HFF-Myc (cell line): ENCODE measurements at places on chromosomes 1 and 21.

GRCh38 chr1:188599313-188599712 is 1770.6 kb downstream of the PLA2G4A start:
- no peak for DNase-seq

DNA sequence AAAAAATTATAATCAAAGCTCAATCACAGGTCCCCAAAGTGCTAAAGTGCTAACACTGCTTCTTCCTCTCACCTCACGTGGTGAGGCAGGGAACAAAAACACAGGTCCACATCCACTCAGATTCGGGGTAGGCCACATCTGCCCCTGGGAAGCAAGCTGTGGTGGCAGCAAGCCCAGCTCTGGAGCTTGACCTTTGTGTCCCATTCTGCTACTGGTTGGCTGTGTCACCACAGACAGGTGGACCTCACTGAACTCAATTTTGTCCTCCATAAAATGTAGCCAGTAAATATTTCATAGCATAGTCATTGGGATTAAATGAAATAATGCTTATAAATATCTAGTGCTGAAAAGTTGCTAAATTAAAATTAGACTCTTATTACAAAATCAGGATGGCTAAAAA is 8.5 kb downstream of the AZIN2 start:
- no peak for DNase-seq

- no peak for DNase-seq
Observed at GRCh38 chr1:195197116-195197515, 1411.1 kb downstream of the KCNT2 start.

DNA sequence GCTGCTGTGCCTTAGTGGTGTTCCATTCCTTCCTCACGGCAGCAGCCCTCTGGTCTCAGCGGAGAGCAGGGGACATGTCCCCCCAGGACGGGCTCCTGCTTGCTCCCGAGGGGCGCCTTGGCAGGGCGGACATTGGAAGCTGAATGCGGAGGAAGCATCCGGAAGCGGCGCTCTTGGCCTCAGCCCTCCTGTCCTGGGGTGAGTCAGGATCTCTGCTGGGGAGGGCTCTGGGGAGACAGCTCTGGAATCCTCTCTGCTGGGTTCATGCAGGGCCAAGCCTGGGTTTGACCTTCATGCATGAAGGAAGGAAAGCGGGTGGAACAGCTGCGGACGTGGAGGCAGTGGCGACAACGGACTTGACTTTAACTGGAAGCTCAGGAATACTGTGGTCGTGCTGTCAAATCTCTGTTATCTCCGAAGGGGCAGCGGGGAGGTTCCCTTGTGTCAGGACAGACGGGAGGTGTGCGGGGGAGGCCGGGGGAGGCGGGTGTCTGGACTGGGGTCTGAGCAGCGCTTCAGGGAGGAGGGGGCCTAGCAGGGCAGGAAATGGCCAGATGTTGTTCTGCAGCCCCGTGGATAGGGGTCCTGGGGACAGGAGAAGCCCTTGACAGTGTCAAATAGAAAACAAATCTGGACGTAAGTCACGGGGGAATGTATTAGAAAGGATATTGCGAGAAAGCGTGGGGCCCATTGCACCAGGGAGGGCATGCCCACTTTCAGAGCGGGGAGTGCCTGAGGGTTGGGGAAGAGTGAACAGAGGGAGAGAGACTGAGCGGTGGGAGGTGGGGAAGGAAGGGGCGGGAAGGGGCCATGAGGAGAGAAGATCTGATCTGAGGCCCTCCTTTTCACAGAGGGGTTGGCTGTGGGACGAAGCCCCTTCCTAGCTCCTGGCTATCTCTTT is 26.6 kb downstream of the CRYAA start:
- DNase-seq = no peak

- DNase-seq = no peak
Observed at GRCh38 chr1:69058454-69058853, 509.3 kb upstream of the LRRC7 start.

GRCh38 chr1:109759513-109760334 is 4.0 kb downstream of the EPS8L3 start:
- no peak for DNase-seq

- no peak for DNase-seq
Observed at GRCh38 chr1:63323865-63324778, 1.8 kb downstream of the FOXD3 start.
